ENCODE measurements at places on chromosomes 3 and 15. TPM values are rescaled to one million over a fixed set of nuclear protein-coding genes. Genes with fewer than 3 reads are reported as not detected.

Gene NXPE3
- 20.8 TPM for total RNA-seq

Gene CERS3
- not detected for total RNA-seq

Gene LRRC31
- not detected for total RNA-seq

Gene PLCB2
- total RNA-seq, result not detected

Gene KBTBD13
- not detected for total RNA-seq

Gene PRR20G
- total RNA-seq, result not detected
